ENCODE measurements at places on chromosomes 6 and 20.

GRCh38 chr6:22057962-22058361 lies 238.9 kb downstream of the PRL start:
- DNase-seq: no peak

GRCh38 chr6:80603679-80604078 lies 497.2 kb downstream of the BCKDHB start:
- DNase-seq: no peak

- no peak for DNase-seq
Observed at GRCh38 chr20:37393863-37394542, 48.1 kb downstream of the SRC start.

GRCh38 chr6:53192682-53193188 lies 44.1 kb upstream of the GCM1 start:
- DNase-seq: no peak

GRCh38 chr6:83192456-83192855 lies 609 bp downstream of the PGM3 start:
- no peak for DNase-seq

- DNase-seq: no peak
Observed at GRCh38 chr6:109834595-109835437, 143.3 kb upstream of the GPR6 start.

DNA sequence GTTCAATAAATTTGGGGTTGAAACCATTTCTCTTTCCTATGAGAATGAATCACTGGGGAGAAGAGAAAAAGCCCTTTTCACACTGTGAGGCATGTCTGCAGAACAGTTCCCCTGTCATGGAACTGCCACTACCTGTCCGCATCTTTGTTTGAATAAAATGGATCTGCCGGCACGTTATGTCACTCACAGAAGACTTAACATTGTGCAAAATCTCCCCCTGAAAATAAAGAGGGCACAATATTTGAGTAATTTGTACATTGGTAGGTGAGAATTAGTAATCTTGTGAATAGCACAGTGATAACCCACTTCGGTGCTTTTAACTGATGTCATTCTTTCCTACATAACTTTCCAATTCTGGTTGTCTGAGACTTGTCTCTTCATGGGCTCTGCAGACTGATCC lies 804.0 kb downstream of the C6orf118 start:
- no peak for DNase-seq
